ENCODE measurements at places on chromosomes 7 and 10.

GRCh38 chr10:12844811-12845483 is 156.6 kb downstream of the CCDC3 start:
- H3K36me3 ChIP-seq: no peaks in the 10 kb centered on the region
- no peak for DNase-seq
- H3K4me3 ChIP-seq: no peak overlapping the region

DNA sequence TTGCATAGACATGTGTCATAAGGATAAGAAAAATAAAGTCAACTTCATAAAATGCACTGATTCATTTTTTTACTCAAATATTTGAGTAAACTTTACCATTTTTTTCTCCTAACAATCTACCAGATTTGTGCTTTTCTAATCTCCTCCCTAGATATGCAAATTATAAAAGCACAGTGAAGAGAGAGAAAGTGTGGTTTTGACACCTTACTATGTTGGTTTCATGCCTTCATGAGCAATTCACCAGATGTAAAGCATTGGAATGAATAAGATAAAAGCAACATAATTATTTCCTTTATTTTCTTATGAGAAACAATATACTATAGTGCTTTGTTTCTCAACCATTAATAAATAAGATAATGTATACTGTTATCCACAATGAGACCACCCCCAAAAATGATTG is 432.5 kb upstream of the PCDH15 start:
- H3K4me3 ChIP-seq: no peak overlapping the region
- H3K27ac ChIP-seq: no peak overlapping the region
- no peaks in the 10 kb centered on the region for H3K27me3 ChIP-seq
- no peaks in the 10 kb centered on the region for H3K4me1 ChIP-seq
- DNase-seq: no peak

GRCh38 chr7:148021507-148022045 is 569.0 kb upstream of the C7orf33 start:
- no peaks in the 10 kb centered on the region for H3K4me1 ChIP-seq
- DNase-seq: no peak
- no peak overlapping the region for H3K27ac ChIP-seq
- H3K36me3 ChIP-seq: no peaks in the 10 kb centered on the region

GRCh38 chr7:35252612-35253459 is 1.1 kb downstream of the TBX20 start:
- H3K4me3 ChIP-seq: peak overlapping the region; percentile 49
- H3K27me3 ChIP-seq: peaks cover 85% of the 10 kb centered on the region
- peaks cover 2% of the 10 kb centered on the region for H3K36me3 ChIP-seq
- H3K4me1 ChIP-seq: peaks cover 11% of the 10 kb centered on the region
- DNase-seq: no peak

DNA sequence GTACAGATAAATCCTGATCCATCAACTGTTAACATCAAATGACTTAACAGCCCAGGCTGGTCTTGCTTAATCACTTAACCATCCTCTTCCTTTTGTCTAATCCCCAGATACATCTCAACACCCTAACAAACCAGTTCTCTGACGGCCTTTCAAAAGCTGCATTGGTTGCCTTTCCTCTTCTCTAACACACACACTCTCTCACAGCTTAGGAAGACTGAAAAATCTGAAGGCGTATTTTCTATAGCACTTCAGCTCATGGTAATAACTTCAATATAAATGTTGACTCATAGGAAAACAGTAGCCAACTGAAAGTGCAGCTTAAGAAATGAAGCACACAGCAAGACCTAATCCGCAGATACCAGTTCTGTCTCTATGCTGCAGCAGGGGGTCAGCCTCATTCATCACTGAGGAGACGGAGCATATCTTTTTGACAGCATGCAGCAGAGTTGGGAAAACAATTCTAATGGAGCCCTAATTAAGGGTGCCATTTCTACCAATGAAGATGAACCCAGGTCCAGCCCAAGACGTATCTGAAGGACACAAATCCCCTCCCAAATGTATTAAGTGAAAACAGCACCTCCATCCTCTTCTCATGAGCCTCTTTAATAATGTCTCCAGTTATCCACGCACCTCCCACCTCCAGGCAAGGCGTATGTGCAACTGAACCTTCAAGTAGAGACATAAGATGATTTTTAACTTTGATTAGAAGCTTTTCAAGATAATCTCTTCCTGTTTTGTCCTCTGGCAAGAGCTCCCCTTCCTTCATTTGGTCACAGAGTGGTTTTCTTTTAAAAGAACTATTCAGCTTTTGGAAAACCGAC is 211.7 kb upstream of the NFE2L3 start:
- peak overlapping the region; percentile 41 for H3K4me3 ChIP-seq
- peaks cover 12% of the 10 kb centered on the region for H3K4me1 ChIP-seq
- DNase-seq: no peak
- peaks cover 16% of the 10 kb centered on the region for H3K27me3 ChIP-seq

Measured in activated CD8-positive, alpha-beta T cell treated with anti-CD3 and anti-CD28 coated beads for 36 hours (primary cell).